ENCODE measurements at places on chromosomes 6 and 20. TPM values are rescaled to one million over a fixed set of nuclear protein-coding genes. Genes with fewer than 3 reads are reported as not detected.

The XKR7 gene
- under 0.01 TPM for polyA plus RNA-seq

- no peak for DNase-seq
These were observed 107.8 kb upstream of the RNF217 start for GRCh38 chr6:124854338-124854922.

The AVP gene
- polyA plus RNA-seq, result not detected

- no peak for DNase-seq
These were observed 136.9 kb downstream of the TRMT11 start for GRCh38 chr6:126123226-126123625.

- no peak for DNase-seq
These were observed 266.4 kb downstream of the HAO1 start for GRCh38 chr20:7673841-7674240.
